ENCODE measurements at places on chromosomes 6 and 20. TPM values are rescaled to one million over a fixed set of nuclear protein-coding genes. Genes with fewer than 3 reads are reported as not detected.

The HAO1 gene
- total RNA-seq = not detected

The ZNF311 gene
- total RNA-seq = 0.10 TPM

The SLC35D3 gene
- total RNA-seq = 1.6 TPM

The PGC gene
- not detected for total RNA-seq

The SNX9 gene
- total RNA-seq = 21.2 TPM

The NKX2-4 gene
- not detected for total RNA-seq

GRCh38 chr20:33419140-33419974 is 18.0 kb upstream of the CDK5RAP1 start:
- DNase-seq = no peak

DNA sequence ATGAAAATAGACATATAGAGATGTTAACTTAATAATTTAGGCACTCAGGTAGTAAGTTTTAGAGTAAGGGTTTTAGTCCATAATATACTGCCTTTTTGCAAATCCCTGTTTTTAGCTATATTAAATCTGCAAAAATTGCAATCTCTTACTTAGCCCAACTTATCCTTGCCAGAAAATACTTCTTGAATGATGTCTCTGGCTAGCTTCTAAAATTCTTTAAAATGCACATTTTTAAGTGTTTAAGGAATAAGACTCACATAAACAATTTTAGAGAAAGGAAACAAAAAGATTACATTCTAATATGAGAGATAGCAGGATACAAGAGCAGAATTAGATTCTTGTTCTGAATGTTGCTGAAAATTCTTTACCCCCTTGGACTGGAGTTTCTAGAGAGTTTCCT is 25.8 kb upstream of the RFPL4B start:
- DNase-seq = no peak

DNA sequence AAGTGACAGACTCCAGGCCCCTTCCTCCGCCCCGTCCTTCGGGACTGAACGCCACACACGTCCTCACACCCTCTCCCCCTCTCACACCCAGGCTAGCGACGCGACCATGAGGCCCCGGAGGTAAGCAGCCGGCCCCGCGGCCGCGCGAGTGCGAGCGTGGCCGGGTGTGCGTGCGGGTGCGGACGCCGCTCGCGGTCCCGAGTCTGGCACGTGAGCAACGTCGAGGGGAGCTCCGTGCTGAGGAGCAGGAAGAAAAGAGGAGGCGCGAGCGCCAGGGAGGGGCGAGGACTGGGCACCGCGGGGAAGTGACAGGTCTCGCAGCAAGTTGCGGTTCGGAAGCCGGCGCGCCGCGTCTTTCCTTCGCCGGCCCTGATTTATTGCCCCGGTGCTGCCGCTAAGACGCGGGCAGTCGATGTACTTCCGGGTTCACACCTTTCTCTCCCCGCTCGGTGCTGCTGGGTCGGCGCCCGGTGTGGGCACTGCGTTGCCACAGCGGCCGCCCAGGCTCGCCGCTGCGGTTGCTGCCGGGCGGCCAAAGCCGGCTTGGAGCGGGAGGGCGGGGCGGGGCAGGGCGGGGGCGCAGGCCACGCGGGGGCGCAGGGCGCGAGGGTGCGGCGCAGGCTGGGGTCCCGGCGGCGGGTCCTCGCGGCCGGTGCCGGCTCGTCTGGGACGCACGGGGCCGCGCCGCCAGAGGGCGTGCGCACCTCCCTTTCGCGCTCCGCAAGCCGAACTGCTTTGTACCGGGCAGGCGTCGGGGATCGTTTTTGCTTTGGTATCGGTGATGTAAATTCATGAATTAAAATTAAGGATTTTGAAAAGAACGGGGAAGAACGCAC is 15.8 kb upstream of the LIN28B start:
- DNase-seq = no peak

GRCh38 chr6:154592199-154592860 is 81.8 kb upstream of the CNKSR3 start:
- no peak for DNase-seq

DNA sequence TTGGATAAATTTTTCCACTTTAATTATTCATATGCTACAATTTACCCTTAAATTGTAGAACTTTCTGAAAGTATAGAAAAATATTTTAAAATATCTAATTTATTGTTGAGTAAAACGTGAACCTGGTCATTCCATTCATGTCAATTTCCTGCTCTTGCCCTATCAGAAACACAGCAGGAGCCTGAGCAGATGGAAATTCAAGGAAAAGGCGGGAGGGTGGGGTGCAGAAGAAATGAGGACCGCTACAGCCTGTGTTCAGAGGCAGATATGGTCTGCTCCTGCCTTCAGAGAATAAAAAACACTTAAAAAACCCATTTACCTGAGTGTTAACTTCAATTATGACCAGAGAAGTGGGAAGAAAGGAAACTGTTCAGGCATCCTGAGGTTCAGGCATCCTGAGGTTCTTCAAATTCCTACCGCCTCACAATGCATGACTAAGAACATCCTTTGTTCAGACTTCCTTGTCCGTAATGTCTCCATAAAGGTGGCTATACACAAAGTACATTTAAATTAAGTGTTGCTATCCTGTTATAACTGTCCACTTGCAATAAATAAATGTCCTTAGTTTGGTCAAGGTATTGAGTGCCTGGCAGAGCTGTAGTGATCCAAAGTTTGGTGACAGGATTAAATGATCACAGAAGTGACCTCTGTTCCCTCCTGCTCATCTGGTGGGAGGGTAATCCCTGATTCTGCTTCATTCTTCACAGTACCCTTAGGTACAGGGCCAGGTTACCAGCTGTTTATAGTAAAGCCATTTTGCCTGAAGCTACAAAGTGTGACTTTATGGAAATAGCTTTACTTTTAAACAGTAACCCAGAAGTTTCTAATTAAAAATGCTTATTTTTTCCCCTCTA is 109.1 kb downstream of the MAN1A1 start:
- no peak for DNase-seq

GRCh38 chr6:33761922-33762629 is 15.4 kb upstream of the IP6K3 start:
- DNase-seq = no peak

DNA sequence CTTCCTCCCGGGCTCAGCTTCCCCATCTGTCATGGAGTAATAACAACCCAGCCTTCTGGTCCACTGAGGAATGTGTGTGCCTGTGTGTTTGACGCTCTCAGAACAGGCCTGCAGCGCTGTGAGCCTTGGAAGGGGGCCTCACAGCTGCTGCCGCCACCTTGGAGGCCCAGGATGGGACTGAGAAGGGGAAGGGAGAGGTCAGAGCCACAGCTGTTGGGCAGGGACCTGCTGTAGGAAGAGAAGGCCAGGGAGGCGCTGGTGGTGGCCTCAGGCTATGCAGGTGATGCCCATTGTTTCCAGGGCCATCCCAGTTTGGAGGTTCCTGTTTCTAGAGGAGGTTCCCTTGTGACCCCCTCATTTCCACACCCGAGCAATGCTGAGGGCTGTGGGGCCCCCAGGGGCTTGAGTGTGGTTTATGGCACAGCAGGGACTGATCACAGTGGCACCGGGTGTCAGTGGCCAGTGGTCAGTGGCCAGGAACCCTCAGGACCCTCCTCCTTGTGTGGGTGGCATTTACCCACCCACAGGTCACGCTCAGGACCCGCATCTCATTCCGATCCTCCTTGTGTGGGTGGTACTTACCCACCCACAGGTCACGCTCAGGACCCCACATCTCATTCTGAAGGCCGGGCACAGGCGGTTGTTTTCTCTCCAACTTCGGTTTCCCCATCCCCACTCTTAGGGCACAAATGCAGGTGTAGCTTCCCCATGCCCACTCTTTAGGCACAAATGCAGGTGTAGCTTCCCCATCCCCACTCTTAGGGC is 14.0 kb downstream of the TPD52L2 start:
- DNase-seq = no peak

GRCh38 chr6:158910484-158911440 is 89.2 kb downstream of the RSPH3 start:
- DNase-seq = no peak

DNA sequence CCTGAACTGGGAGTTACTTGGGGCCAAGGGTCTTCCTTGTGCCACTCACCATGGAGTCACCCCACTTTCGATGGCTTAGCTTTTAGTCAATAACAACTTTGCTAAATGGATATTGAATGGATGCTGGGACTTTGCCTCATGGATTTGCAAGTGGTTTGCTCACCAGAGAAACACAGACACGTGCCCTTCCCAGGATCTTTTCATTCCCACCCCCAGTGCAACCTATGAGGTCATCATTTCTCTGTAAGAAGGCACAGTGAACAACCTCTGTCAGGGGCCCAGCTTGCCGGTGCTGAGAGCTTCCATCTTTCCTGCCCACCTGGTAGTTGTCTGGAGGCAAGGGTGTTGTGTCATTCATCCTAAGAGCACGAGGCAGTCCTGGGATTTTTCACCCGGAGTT is 256.8 kb upstream of the PMEPA1 start:
- no peak for DNase-seq

GRCh38 chr20:9241232-9241692 is 172.4 kb downstream of the PLCB4 start:
- no peak for DNase-seq

GRCh38 chr6:13368731-13369115 is 40.4 kb upstream of the TBC1D7 start:
- no peak for DNase-seq

DNA sequence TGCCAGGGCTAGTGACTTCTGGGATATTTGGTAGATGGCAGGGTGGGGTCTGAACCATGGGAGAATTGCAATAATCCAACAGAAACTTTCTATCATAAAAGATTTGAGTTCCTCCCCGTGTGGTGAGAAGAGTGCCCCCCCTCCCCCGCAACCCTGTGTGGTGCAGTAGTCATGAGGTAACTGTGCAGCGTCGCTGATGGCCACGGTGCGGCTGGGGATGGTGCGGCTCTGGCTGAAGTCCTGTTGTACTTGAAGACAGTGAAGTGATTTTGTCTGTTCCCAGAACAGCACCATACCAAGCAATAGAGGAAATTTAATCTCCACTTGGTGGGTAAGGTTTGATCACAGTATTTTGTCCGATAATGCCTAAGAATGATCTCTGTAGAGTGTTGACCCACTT is 654.8 kb upstream of the POU3F2 start:
- DNase-seq = no peak

- DNase-seq = no peak
Observed at GRCh38 chr20:62025832-62026563, 39.7 kb downstream of the TAF4 start.

DNA sequence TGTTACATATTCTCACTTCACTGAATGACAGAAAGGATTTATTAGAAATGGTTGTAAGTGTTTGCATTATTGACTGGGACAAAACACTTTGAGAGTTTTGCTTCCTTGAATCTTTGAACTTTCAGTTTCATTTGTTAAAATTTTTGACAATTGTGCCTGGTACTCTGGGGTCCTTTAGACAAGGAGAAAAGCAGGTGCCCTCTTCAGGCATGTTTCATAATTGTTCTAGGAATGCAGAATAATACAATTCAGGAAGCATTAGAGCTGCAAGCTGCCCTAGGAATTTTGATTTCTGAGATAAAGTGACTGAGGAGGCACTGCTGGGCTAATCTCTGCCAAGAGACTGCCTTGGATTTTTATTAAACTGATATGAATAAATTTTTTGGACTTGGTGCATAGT is 49.7 kb downstream of the TOP1 start:
- no peak for DNase-seq

DNA sequence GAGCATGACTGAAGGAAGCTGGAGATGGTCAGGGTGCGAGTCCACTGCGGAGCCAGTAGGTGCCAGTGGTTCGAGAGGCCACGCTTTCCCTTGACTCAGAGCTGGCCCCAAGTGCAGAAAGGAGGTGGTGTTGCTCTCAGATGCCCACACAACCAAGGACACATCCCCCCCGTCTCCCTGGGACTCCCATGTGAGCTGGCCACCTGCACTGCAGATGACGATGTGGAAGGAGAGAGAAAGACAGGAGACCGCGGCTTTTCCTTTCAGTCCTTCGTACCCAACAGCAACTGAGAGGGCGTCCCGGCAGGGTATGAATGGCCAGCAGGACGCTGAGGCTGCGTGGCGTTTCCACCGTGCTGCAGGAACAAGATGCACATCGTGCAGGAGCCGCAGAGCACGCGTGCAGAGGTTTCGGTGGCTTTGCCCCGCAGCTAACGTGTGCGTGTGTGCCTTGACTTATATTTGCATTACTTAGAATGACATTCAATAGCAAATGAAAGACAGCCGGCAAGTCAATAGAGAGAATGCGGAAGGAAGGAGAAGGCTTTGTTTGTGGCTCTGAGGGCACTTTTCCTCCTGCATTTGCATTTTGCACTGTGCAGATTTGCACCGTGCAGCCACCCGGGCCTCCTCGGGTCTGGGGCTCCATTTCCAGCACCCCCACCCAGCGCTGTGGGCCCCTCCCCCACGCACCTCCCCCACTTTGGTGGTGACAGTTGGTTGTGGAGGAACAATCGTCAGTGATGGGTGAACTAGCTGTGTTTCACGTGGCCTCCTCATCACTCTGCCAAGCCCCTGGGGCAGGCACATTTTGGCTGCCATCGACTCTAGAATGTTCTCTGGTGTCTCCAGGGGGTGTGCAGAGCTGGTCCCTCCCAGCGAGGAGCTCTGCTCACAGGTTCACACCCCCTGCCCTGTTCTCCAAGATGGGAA is 26.4 kb upstream of the BHLHE23 start:
- DNase-seq = no peak

DNA sequence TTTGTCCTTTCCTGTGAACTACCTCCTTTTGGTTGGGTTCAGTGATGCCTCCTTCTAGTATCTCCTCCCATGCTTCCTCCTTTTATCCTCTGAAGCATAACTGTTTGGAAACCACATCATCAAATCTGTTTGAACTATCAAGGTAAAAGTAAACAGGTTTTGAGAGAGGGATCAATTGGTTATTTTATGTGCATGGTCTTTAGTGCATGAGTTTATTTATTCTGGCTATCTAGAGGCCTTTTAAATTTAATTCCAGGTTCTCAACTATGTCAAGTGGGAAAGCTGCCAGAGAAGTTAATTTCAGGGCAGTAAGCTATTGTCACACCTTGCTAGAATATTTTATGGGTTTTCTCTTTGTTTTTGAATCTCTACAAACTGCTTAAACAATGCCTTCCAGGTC is 54.1 kb downstream of the WASF1 start:
- no peak for DNase-seq

- DNase-seq = no peak
Observed at GRCh38 chr6:71392276-71392675, 103.7 kb downstream of the OGFRL1 start.

GRCh38 chr6:1327630-1328029 is 15.7 kb downstream of the FOXQ1 start:
- no peak for DNase-seq

DNA sequence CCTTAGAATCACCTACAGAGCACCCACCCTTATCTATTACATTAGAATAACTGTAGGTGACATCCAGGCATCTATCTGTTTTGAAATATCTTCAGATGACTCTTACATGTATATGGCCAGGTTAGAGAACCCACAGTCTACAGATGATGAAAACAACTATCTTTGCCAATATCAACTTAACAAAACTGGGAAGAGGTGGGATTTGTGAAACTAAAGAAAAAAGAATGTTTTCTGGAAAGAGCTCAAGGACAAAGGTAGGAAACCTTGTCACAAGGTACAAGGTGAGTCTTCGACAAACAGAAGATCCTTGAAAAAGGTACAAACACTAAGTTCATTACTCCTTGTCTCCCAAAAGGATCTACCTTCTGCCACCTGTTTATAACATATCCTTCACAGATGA is 47.0 kb upstream of the DST start:
- no peak for DNase-seq

GRCh38 chr20:49684335-49684997 is 29.2 kb downstream of the B4GALT5 start:
- no peak for DNase-seq

- DNase-seq = no peak
Observed at GRCh38 chr20:9262653-9263194, 193.8 kb downstream of the PLCB4 start.

All from T-helper 17 cell (primary cell).